ENCODE measurements at places on chromosomes 11 and 22.

- DNase-seq: no peak
Measured at GRCh38 chr11:129896062-129896461, 684 bp upstream of the NFRKB start.

GRCh38 chr22:38317995-38318715 is 922 bp upstream of the CSNK1E start:
- DNase-seq: no peak

GRCh38 chr11:128599729-128600128 is 12.4 kb upstream of the ETS1 start:
- DNase-seq: no peak

DNA sequence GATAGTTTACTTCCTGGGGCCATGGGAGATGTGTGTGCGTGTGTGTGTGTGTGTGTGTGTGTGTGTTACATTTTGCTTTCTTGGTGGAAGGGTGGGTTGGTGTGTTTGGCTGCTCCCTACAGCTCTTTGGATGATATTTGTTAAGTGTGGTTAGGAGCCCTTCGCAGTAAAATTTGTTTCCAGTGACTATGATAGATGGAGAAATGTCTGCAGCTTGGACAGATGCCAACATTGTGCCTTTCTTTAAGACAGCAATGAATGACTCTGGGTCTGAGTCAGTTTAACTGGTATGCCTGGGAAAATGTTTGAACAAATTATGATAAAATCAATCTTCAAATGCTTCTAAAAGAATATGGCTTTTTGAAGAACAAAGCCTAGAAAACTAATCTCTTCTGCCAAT is 102.7 kb upstream of the TRPC6 start:
- no peak for DNase-seq

DNA sequence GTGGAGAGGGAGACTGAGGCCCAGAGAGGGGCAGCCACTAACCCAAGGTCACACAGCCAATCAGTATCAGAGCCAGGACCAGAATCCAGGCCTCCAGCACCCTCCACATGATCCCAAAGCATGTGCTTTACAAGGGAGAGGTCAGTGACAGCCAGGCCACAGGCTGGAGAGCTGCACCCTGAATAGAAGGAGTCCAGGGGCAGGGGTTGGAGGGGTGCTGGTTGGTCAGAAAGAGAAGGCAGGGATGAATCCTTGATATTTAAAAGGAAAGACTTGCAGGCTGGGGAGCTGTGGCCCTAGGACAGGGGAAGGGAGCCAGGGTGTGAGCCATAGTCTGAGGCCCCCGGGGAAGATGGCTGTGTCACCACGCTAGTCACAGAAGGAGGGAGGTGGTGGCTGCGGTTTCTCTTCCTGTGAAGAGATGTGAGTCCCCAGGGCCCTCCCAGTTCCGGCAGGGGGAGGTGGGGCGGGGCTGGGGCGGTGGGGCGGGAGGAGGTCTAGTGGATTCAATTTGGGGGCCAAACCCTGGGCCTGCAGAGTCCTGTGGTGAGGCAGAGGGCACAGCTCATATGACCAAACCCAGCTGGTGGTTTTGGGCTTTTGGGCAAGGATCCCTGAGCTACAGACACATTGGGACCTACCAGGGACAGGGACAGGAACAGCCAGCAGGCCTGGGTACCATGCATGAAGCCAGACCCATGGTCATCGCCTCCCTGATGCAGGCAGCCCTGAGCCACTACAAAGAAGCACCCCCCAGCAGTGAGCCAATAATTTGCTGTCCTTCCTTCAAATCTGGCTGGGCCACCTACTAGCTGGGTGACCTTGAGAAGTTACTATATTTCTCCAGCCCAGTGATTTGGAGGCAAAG is 14.0 kb downstream of the RAC2 start:
- no peak for DNase-seq

GRCh38 chr11:83914995-83915394 is 628.8 kb upstream of the CCDC90B start:
- no peak for DNase-seq

DNA sequence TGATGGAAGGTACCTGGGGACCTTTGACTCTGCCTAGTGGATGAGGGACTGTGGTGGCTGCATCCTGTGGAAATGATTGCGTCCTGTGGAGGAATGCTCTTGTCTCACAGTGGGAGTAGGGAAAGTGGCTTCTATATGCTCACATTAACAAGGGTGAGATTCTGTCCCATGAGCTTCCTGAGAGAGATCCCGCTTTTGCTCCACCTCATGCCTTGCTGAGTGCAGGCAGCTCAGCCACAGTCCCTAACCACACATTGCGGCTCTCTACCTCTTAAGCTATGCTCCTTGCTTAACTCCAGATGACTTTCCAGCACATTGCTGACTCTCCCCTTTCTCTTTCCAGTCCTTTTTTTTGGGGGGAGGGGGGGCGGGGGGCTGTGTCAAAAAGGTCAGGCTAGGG is 45.0 kb downstream of the TEAD1 start:
- no peak for DNase-seq

DNA sequence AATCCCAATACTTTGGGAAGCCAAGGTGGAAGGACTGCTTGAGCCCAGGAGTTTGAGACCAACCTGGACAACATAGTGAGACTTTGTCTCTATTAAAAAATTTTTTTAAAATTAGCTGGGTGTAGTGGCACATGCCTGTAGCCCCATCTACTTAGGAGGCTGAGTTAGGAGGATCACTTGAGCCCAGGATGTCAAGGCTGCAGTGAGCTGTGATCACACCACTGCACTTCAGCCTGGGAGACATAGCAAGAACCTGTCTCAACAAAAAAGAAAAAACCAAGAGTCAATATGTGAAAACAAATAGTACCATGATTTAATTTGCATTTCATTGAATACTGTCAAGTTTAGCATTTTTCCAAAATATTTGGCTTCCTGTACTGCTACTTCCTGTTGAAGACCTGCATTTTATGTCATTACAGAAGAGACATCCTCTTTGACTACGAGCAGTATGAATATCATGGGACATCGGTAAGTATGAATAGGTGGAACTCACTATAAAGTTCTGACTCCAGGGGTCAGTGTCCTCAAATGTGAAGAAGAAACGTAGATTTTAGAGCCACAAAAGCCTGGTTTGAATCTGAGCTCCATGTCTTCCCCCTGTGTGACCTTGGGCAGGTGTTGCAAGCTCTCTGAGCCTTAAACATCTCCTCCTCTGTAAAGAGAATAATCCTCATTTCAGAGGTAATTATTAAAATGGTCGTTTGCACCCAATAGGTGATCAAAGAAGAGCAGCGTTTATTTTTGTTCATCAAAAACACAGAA is 16.0 kb downstream of the CDC45 start:
- DNase-seq: no peak

GRCh38 chr22:37012956-37013355 is 6.3 kb downstream of the TST start:
- no peak for DNase-seq

DNA sequence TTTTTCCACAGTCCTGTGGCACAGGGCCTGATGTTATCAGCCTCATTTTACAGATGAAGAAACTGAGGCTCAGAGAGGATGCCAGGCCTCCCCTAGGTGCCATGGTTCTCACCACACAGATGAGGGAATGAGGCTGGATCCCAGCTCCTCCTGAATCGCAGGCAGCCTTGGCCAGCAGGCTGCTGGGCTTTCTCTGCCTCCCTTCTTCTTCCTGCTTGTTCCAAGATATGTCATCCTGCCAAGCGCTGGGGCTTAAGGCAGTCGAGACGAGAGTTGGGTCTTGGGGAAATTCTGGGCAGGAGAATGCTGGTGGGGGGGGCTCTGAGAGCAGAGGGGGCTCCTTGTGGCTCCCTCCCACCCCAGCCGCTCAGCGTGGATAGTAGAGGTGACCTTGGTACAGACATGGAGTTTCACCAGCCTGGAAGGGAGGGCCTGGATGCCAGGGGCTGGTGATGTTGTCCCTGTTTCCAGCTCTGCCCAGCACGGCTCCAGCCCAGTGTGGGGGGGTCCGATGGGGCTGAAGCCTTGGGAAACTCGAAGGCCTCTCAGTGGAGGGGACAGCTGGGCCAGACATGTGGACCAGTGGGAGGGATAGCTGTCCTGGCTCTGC is 16.6 kb upstream of the MPPED1 start:
- no peak for DNase-seq

GRCh38 chr22:29184849-29185490 is 20.7 kb upstream of the EMID1 start:
- DNase-seq: no peak

GRCh38 chr22:25770333-25770732 is 28.3 kb downstream of the MYO18B start:
- DNase-seq: no peak

DNA sequence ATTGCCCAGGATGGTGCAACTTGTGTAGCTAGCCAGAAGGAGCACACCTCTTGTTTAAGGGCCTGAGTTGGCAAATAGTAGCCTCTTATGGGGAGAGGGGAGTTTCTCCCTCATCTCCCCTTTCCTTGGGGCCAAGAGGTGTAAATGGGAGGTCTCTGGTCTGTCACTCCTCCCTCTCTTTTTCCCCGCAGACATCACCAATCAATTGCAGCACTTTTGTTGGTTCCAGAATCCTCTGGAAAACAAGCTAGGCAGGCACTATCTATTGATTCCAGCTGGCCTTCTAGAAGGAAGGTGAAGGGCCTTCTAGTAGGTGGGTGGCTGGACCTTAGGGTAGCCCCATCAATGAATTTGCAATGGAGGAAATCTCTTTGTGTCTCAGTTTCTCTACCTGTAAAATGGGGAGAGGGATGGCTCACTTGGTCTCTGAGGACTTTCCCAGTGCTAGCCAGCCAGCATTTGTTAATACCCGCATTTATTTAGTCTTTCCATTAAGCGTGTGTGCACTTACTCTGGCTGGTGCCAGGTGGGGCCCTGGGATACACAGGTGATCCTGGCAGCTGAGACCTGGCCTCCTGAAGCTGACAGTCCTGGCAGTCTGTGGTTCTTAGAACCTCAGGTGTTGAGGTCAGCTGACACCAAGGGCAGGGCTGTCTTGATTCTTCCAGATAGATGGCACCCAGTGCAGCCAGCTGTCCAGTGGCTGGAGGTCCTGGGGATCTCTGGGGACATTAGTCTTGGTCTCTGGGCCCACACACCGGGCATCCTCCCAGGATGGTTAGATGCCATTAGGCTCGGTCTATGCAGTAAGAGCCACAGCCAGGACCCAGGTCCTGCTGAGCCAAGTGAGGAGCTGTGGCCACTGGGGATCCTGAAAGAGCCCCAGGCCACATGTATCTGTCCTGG is 51.7 kb downstream of the TSPAN18 start:
- DNase-seq: no peak

GRCh38 chr11:117072517-117073461 is 25.4 kb downstream of the SIK3 start:
- DNase-seq: no peak

DNA sequence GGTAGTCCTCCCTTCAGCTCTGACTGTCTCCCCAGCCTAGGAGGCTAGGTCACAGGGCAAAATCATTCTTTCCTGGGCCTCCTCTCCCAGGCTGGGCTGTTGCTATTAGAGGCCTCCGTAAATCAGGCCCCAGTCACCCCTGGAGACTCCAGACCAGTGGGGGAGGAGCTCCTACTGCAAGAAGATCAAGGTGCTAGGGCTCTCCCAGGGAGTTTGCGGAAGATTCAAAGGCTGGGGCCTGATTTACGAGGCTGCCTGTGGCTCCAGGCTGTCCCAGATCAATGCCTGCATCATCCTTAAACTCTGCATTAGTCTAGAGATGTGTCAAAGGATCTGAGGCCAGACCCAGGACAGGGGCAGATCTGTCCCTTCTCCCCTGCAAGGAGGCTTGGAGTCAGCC is 346.2 kb downstream of the TENM4 start:
- no peak for DNase-seq

- no peak for DNase-seq
Measured at GRCh38 chr11:73637012-73637411, 9.4 kb upstream of the PLEKHB1 start.

DNA sequence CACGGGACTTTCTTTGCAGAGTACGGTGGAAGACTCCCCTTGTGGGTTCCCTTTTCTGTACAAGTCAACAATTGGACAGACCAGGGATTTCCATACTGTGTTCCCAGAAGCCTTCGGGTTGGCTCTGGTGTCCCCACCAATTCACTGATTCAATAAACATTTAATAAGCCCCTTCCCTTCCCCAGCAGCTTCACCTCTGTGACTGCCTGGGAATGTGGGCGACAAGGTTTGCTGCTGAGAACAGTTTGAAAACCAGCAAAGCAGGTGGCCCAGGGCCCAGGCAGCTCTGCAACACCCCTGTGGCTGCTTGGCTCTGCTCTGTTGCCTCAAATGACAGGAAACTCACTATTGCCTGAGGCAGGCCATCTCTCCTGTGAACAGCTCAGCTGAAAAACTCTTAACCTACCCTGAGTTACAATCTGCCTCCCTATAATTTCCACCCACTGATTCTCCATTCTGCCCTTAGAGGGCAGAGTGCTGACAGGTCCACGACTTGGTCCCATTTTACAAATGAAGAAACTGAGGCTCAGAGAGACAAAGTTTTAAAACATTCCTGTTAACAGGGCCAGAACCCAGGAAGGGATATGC is 10.4 kb downstream of the ADORA2A start:
- DNase-seq: no peak

DNA sequence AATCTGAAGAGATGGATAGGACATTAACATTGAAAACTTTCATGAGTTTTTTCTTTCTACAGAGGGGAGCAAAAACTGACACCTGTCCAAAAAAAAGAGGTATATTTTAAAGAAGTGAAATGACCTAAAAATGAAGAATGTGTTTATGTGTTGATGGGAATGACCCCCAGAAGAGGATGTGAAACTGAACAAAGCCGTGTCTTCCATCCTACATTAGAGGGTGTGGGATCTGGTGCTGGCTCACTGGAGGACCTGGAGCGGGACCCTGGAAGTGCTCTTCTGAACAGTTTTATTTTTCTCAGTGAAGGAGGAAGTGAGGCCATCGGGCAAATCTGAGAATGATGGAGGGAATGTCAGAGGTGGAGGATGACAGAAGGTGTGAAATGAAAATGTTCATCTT is 470.1 kb downstream of the NTM start:
- no peak for DNase-seq

DNA sequence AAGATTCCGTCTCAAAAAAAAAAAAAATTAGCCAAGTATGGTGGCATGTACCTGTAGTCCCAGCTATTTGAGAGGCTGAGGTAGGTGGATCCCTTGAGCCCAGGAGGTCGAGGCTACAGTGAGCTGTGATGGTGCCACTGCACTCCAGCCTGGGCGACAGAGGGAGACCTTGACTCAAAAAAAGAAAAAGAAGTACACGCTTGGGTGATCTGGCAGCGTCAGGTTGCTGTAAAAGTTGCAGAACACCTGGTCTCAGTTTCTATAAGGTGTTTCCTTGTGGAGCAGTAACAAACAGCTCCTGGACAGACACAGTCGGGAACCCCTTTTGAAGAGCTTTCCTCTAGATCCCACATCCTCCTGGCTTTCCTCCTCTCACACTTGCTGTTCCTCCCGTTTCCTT is 45.8 kb downstream of the SCGB1A1 start:
- DNase-seq: no peak

DNA sequence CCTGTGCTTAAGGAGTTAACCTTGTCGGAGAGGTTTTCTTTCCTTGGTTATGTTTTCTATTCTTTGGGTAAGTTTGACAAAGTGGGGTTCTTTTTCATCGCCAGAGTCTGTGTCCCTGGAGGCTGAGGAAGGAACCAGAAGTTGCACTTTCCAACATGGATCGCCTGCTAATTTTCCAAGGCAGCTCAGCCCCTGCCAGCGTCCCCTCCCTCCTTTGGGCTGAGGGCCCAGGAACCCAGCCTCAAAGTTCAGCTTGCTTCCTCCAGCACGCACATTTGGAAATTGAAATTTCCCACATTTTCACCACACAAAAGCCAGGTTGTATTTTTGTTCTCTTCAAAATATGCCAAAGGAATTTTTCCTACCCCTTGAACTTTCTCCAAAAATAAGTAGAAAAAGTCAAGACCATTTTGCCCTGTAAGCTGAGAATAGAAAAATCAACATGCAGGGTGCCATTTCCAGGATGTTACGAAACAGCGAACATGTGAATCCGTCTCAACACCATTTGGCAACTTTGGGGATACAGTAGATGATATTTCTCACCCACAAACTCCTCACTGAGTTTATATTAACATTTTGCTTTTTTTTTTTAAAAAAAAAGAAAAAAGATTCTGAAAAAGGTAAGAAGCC is 343.5 kb downstream of the TENM4 start:
- no peak for DNase-seq
